ENCODE measurements at places on chromosomes 6 and 20.

- no peak for DNase-seq
Observed at GRCh38 chr6:32439139-32439538, 548 bp upstream of the HLA-DRA start.

DNA sequence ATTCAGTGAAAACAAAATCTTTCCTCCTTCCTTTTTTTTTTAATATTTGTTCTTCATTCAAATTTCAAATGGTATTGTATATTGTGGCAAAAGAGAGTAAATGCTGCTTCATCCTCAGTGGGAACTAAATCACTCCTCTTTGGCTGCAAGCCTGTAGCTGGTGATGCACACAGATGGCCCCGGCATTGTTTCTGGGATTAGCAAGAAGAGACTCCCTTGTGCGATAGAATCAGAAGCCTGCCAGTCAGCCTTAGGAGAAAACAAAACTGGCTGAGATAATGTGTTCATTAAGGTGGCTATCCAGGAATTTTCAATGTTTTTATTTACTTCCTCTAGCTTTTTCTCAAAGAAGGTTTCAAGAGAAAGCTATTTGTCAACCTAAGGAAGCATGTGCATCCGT, 20.7 kb upstream of the ELOVL2 start:
- DNase-seq: no peak

- no peak for DNase-seq
Observed at GRCh38 chr6:13550656-13551055, 23.7 kb upstream of the SIRT5 start.

DNA sequence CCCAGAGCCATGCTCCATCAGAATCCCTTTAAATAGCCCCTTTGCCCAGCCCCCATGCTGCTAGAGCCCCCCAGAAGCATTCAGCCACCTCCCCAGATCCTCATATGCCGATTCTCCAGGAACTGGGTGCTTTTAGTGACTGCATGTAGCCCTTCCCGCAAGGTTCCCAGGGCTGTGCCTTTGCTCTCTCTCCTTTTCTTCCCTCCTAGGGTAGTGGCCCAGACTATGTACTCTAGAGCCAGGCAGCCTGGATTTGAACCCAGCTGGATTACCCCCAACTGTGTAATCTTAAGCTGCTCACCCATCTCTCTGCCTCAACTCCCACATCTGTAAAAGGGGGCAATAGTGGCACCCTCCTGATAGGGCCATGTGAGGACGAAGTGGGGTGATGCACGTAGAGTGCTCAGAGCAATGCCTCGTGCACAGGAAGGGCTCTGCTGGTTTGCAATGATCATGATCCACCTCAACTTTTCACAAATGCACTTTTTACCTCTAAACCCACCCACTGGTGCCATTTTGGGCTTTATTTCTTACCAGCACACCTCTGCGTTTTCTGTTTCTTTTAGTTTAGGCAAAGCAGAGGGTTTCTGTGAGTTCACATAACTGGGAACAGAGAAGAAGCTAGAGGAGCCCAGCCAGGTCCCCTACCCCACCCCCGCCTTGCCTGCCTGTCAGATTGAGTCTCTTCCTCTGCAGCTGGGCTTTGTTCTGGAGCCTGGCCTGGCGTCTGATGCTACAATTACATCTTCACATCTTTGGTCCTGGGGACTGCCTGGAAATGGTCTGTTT, 396.5 kb downstream of the RNGTT start:
- DNase-seq: no peak

- DNase-seq: no peak
Observed at GRCh38 chr6:151269321-151269995, 29.7 kb downstream of the AKAP12 start.

DNA sequence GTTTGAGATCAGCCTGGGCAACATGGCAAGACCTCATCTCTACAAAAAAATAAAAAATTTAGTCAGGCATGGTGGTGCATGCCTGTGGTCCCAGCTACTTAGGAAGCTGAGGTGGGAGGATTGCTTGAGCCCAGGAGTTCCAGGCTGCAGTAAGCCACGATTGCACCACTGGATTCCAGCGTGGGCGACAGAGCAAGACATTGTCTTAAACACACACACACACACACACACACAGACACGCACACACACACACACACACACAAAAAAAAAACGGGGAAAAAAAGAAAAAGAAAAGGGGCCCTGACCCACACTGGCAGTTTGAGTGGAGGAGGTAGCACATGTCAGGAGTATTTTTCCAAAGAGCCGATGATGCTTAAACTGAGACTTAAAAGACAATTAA, 122.2 kb downstream of the AFG1L start:
- no peak for DNase-seq

- DNase-seq: no peak
Observed at GRCh38 chr6:158554611-158555361, 5.1 kb upstream of the TMEM181 start.

DNA sequence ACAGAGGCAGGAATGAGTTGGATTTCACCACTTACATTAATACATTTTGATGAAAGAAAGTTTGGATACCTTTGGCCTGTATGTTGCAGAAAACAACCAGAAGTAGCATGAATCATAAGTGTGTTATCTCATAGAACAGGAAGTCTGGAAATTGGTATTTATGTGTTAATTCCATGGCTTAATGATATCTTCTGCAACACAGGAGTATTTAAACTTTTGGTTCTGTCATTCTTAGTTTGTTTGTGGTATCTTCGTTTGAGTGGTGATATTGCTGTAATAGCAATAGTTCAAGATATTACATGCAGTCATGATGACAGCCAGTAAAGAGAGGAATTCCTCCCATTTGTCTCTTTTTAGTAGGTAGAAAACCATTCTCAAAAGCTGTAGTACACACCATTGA, 177.3 kb downstream of the CDKAL1 start:
- DNase-seq: no peak

- DNase-seq: no peak
Observed at GRCh38 chr6:79468116-79468515, 69.1 kb downstream of the LCA5 start.

- DNase-seq: no peak
Observed at GRCh38 chr6:159645640-159646039, 47.4 kb downstream of the SOD2 start.

DNA sequence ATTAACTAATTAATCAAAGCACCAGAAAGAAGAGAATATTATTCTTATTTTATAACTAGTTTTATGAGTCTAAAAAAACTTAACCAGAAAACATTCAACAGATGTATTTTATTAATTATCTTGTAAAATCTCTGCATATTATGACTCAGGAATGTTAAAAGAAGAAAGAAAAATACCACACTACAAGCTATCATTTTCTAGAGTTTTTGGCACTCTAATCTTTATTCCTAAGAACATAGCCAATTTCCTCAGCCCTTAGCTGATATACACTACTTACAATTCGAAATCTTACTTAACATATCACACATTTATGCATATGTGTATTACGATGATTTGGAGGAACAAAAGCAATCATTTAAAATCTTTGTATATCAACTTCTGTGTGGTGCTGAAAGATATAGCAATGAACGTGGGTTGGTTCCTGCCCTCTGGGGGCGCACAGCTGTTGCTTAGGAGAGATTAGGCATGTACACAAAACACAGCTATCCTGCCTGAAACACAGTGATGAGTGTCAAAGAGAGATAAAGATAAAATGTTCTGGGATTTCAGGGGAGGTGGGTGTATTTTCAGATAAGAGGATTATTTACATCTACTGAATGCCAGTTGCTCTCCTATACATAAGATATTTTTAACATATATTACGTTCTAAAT, 404.5 kb downstream of the SYNE1 start:
- no peak for DNase-seq
